ENCODE measurements at places on chromosomes 4 and X.

DNA sequence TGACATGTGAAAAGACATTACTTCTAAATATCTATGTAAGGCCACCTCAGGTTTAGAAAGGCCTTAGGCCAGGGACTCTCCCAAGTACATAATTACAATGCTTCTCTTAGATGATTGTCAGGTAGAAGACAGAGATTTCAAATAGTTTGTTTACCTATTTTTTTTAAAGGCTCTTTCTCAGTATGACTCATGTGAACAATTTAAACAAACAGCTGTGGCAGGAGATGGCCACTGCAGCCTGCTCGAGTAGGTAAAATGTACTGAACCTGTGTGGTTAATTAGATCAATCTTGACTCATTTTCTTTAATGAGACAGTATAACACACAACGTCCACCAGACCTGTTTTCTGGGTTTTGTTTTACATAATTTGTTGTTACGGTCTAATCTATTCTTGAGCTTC, 50.2 kb downstream of the LEF1 start:
- no peak for DNase-seq

DNA sequence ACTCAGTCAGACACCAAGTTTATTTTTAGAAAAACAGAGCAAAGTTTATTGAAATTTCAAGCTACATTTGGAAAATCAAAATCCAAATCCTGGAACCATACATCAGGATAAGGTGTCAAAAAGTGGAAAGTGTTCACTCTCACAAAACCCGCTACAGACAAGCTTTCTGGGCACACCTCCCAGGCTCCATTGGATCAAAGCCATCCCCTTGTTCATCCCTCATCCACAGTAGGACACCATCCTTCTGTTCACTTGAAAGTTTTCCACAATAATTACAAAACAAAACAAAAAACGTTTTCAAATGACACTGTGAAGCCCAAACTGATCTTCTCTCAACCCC, 62.4 kb downstream of the TSC22D3 start:
- no peak for DNase-seq

GRCh38 chr4:30856795-30857564, 136.8 kb downstream of the PCDH7 start:
- no peak for DNase-seq

GRCh38 chr4:13555325-13555724, 11.0 kb upstream of the NKX3-2 start:
- no peak for DNase-seq

All from activated CD8-positive, alpha-beta memory T cell treated with anti-CD3 and anti-CD28 coated beads for 4 hours (primary cell).